ENCODE measurements at places on chromosomes 12 and 14.

DNA sequence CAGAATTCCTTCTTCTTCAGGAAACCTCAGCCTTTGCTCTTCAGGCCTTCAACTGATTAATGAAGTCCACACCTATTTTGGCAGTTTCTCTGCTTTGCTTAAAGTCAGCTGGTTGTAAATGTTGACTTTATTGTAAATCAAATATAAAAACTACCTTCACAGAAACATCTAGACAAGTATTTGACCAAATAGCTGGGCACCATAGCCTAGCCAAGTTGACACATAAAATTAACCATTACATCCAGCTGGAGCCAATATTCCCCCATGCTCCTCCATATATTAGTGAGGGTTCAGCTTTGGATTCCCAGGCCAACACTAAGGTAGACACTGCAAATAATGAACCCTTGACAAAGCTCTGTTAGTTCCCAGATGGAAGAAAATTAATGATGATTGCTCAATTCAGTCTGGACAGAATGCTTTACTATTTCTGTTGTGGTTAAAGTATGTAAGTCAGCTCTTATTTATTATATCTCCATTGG, 125.5 kb downstream of the ZFP36L1 start:
- no peak for DNase-seq

GRCh38 chr14:92589213-92589852, 75.8 kb downstream of the RIN3 start:
- no peak for DNase-seq

GRCh38 chr14:23137192-23137812, 18.2 kb upstream of the CEBPE start:
- DNase-seq = no peak

- DNase-seq = no peak
Observed at GRCh38 chr14:81261176-81261575, 40.4 kb upstream of the GTF2A1 start.
